ENCODE measurements at places on chromosomes 4 and X.

- no peak for DNase-seq
These were observed 362 bp downstream of the NCAPG start for GRCh38 chr4:17811078-17811603.

GRCh38 chrX:119423631-119424030, 24.5 kb downstream of the SLC25A43 start:
- no peak for DNase-seq

DNA sequence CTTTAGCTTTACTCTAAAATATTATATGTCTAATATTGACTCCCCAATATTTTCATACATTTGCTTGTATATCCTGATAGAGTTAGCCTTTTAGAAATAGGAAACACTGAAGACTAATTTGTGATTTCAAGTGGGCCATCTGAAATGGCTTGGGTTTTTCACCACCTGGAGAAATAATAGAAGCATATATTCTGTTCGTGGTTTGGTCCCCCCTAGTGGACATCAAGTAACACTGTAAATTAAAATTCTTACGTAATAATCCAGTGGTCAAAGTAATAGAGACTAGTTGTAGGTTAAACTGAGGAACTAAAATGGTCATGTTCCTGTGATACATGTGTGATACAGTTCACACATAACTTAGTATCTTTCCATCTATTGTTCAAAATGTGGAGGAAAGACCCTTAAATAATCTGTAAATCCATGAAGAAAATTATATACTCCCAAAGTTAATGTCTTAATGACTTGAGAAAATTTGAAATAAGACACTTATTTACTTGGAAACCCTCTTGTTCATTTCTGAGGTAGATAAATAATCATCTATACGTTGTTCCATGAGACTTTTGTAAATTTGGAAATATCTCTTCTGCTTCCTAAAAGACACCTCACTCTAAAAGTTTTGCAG, 79.8 kb upstream of the SMARCAD1 start:
- DNase-seq: no peak

GRCh38 chr4:139554893-139555704, 920 bp downstream of the SETD7 start:
- peak; percentile 60 for DNase-seq

DNA sequence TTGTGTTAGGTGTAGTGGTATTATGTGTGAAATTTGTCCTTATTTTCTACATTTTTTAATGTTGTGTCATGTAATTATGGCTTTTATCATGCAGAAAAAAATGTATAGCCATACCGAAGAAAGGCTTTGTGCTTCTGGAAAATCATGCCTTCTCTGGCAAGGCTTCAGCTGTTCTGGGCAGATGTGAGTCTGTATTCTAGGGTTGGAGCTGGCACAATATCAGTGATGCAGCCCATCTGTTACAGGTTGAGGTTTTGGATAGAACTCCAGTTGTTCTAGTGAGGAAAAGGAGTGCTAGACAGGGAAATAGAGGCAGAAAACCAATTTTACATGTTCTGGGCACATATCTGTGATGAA, 44.8 kb upstream of the PRSS12 start:
- DNase-seq: no peak

- no peak for DNase-seq
These were observed 69.4 kb downstream of the CLCN5 start for GRCh38 chrX:49991758-49992157.

GRCh38 chrX:109184506-109185139, 297.3 kb downstream of the GUCY2F start:
- DNase-seq: no peak
